Endothelial cell (in vitro differentiated cells): ENCODE measurements at places on chromosomes 5 and 9. TPM values are rescaled to one million over a fixed set of nuclear protein-coding genes. Genes with fewer than 3 reads are reported as not detected.

PCDHGB7 gene
- 45.2 TPM for total RNA-seq

HK3 gene
- total RNA-seq, result 0.51 TPM

DNA sequence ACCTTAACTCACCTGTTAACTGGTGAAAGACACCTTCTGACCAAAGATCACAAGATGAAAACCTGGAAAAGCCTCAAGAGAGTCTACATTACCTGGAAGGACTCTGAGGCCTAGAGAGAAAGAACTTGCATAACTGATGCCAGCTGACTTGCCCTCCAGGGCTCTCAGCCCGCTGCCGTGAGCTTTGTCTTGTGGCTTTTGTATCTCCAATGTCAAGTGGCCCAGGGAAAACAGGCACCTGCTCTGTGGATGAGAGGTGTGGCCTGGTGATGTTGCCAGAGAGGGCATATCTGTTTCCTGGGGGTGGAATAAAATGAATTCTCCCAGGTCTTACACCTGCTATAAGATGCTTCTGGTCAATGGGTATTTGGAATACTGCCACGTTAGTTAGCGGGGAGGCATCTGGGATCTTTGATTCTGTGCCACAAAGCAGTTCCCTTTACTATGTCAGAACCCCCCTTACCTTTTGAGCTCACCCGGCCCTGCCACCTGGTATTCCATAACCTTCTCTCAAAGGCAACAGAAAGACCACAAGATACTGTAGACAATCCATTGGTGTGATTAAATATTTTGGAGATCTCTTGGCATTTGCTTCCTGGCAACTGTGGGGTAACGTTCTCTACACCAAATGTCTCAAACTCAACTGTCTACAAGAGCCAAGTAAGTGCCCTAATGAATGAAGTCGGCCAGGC is 54.9 kb upstream of the N4BP3 start:
- DNase-seq, result no peak

- peak; percentile 1 for DNase-seq
Observed at GRCh38 chr5:135245521-135246499, 153.2 kb downstream of the MACROH2A1 start.

MARCHF11 gene
- total RNA-seq, result 2.2 TPM

POLR3G gene
- total RNA-seq, result 5.9 TPM

- no peak for DNase-seq
Observed at GRCh38 chr5:151476016-151476415, 28.6 kb downstream of the SLC36A1 start.

GRCh38 chr5:181221105-181221791 is 1.8 kb upstream of the TRIM41 start:
- no peak for DNase-seq

GRCh38 chr5:16178745-16179372 is 732 bp downstream of the MARCHF11 start:
- DNase-seq, result peak; percentile 94

- no peak for DNase-seq
Observed at GRCh38 chr5:126610160-126610559, 9.4 kb downstream of the PHAX start.

DNA sequence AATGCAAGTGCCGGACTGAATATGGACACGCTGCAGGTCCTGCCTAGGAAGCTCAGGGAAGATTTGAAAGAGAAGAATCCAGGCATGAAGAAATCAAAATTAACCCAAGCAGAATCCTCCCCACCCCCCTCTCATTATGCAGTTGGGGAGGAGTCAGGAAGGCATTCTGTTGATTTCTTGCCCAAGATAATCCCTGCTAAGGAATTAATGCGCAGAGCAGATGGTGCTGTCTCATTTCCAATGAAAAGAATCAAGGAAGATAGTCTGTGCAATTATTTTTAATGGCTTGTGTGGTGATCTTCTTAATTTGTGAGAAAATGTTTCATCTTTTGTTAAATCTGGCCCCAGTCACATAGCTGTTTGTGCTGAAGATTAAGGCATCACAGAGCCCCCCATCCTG is 145.0 kb downstream of the ZNF462 start:
- DNase-seq, result no peak

- DNase-seq, result no peak
Observed at GRCh38 chr5:28077291-28078240, 1039.2 kb upstream of the CDH9 start.

DNA sequence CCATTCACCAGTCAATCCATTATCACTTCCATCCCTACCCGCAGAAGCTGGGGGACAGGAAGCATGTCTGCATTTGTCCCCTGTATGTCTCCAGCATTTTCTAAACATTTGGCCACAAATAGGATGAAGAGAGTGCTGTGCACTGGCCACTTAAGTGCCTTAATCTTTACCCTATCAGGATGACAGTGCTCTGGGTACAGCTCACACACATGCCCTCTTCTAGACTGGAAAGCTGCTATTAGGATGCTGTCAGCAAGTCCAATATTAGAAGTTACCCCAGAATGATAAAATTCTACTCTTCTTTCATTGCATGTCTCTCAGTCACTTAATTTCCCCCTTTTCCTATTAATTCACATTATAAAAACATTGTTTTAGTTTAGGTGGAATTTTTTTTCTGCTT is 168.4 kb downstream of the RASEF start:
- DNase-seq, result no peak

DNA sequence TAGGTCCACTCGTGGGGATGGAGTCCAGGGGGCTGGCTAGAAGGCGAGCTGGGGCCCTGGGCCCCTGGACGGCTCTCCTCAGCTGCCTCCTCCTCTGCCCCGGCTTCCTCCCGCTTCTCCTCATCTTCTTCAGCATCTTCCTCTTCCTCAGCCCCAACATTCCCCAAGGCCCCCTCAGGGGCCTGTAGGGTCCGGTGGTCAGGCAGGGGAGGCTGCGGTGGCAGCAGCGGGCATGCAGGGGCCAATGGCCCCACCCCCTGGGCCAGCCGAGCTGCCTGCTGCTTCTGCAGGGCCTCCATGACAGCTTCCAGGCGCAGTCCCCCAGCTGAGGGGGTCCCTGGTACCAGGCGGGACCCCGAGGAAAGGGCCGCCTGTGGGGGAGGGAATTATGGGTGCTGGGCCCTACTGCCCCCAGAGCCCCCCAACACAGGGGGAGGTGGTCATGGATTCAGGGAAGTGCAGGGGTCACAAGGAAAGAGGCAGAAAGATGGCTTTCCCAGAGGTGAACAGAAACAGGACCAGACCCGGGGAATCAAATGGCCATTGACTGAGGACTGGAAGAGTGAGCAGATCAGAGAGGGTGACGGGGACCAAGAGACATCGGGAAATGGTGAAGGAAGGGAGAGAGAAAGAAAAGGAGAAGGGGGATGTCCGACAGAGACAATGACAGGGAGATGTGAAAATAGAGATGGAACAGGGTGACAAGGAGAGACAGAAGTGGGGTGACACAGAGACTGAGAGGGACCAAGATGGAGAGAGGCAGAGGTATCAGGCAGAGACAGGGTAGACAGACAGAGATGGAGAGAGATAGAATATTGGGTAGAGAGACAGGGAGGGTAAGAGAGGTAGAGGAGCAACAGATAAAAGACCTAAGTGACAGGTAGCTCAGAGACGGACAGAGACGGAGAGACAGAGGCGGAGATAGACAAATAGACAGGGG is 880 bp downstream of the ARID3C start:
- DNase-seq, result no peak
